A549 treated with ZK216348 at 1 μM for 4 hours (cell line): ENCODE measurements at places on chromosomes 4 and X. TPM values are rescaled to one million over a fixed set of nuclear protein-coding genes. Genes with fewer than 3 reads are reported as not detected.

GRID2 gene
- not detected in 5 replicates for total RNA-seq

CYBB gene
- total RNA-seq = not detected in 5 replicates

TMPRSS11F gene
- total RNA-seq = not detected in 5 replicates

GATA1 gene
- total RNA-seq = not detected in 5 replicates

BEX1 gene
- total RNA-seq = not detected in 5 replicates

BTC gene
- 0.51 to 1.3 TPM (median 0.99 TPM) in 5 replicates for total RNA-seq

ZNF157 gene
- total RNA-seq = 0.06 to 0.15 TPM (median 0.07 TPM) in 3 of 5 replicates, not detected in the others

JADE3 gene
- 9.5 to 14.5 TPM (median 13.6 TPM) in 5 replicates for total RNA-seq

ZNF711 gene
- total RNA-seq = 0.62 to 1.1 TPM (median 0.87 TPM) in 5 replicates

ADH1C gene
- total RNA-seq = not detected in 5 replicates

PASD1 gene
- not detected in 5 replicates for total RNA-seq

GAB3 gene
- total RNA-seq = 0.21 to 1.9 TPM (median 0.70 TPM) in 5 replicates

RXFP1 gene
- total RNA-seq = not detected in 5 replicates

BMP2K gene
- 7.4 to 16.6 TPM (median 14.5 TPM) in 5 replicates for total RNA-seq

MID1IP1 gene
- 20.1 to 40.3 TPM (median 34.9 TPM) in 5 replicates for total RNA-seq

GYPE gene
- total RNA-seq = not detected in 5 replicates

PRDM8 gene
- 0.14 to 0.63 TPM (median 0.27 TPM) in 5 replicates for total RNA-seq

TBC1D14 gene
- 29.8 to 38.8 TPM (median 35.8 TPM) in 5 replicates for total RNA-seq

ZFP42 gene
- not detected in 5 replicates for total RNA-seq

PABPC1L2B gene
- not detected in 5 replicates for total RNA-seq

RGN gene
- total RNA-seq = not detected in 5 replicates

REPS2 gene
- total RNA-seq = 0.50 to 2.2 TPM (median 0.81 TPM) in 5 replicates

NCAPG gene
- total RNA-seq = 19.4 to 31.0 TPM (median 27.6 TPM) in 5 replicates

CT45A10 gene
- total RNA-seq = 0.33 TPM in 1 of 5 replicates, not detected in the others

LONRF3 gene
- 2.5 to 4.8 TPM (median 3.4 TPM) in 5 replicates for total RNA-seq

GABRG1 gene
- total RNA-seq = not detected in 5 replicates

SMIM20 gene
- total RNA-seq = 22.8 to 36.8 TPM (median 24.5 TPM) in 5 replicates

MXRA5 gene
- not detected in 5 replicates for total RNA-seq

MCUB gene
- total RNA-seq = 12.4 to 21.8 TPM (median 20.7 TPM) in 5 replicates

RASL11B gene
- 0.08 to 0.14 TPM (median 0.11 TPM) in 3 of 5 replicates, not detected in the others for total RNA-seq

MTNR1A gene
- 0.21 to 0.91 TPM (median 0.43 TPM) in 5 replicates for total RNA-seq
